Suprapubic skin (tissue), 4 donors: ENCODE measurements at places on chromosomes 12 and 14.

DNA sequence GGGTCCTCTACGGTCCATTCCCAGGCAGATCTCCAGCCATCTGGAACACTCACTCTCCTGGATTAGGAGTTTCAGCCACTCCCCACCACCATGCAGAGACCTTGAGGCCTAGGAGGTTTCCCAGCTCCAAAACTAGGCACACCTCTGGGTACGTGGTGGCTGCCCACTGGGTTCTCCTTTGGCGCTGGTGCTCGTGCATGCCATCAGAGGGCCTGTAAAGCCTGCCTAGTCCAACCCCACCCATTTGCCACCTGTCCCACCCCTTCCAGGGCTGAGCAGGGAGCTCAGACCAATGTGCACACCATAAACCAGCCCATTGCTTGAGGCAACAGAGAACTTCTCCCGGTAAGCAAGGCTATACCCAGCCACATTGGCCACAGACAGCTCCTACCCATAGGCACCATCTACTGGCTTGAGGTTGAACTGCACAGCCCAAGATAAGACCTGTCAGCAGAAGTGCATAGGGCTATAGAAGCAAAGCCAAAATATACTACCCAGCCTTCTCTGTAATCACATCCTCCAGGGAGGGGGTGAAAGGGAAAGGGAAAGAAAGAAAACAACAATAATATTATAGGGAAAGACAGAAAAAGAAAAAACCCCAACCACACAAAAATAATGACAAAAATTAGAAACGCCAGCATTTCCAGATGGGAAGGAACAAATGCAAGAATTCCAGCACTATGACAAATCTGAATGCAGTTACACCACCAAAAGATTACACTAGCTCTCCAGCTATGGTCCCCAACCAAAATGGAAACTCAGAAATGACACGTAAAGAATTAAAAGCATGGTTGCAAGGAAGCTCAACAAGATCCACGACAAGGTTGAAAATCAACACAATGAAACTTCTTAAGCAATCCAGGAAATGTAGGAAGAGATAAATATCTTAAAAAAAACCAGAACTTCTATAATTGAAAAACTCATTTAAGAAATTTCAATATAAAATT, 111.9 kb upstream of the CCDC175 start:
- no peak for DNase-seq

GRCh38 chr12:52308806-52309425, 12.3 kb downstream of the KRT83 start:
- peak; percentile 54 for DNase-seq

- DNase-seq, result peak; percentile 95
These were observed 81.6 kb upstream of the MED13L start for GRCh38 chr12:116358893-116359761.

- no peak for DNase-seq
These were observed 65.1 kb upstream of the CPM start for GRCh38 chr12:68998041-68998440.

- no peak for DNase-seq
These were observed 11.5 kb upstream of the E2F7 start for GRCh38 chr12:77076886-77077285.

GRCh38 chr14:94100847-94101246, 9.7 kb upstream of the IFI27 start:
- no peak for DNase-seq

GRCh38 chr12:5022465-5023061, 21.1 kb upstream of the KCNA5 start:
- DNase-seq, result no peak

DNA sequence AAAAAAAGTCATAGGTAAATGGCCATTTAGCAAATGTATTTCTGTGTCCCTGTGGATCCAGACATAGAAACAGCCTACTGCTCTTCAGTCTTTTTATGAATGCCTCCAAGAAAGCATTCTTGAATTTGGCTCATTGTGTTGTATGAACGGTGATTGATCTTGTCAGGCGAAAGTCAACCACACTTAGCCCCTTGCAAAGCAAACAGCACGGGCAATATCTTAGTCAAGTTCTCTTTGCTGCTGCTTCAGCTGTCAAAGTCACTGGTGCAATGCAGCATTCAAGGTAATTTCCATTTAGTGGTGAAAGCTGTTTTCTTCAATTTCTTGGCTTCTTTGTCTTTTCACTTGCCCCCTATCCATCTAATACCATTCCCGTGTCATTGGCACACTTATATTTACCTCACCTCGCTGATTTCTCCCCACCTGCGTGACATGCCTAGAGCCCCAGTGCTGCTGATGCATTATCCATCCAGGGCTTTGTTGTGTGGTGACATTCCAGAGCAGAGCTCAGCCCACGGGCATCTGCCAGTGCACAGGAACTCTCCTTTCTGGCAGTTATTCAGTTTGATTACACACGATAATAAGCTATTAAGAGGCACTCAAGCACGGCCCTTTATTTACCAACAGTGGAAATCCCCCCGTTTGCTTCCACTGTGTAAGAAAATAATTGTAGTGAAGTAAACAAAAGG, 362.3 kb upstream of the NOVA1 start:
- no peak for DNase-seq

GRCh38 chr12:65853489-65854157, 29.3 kb downstream of the HMGA2 start:
- DNase-seq, result no peak

DNA sequence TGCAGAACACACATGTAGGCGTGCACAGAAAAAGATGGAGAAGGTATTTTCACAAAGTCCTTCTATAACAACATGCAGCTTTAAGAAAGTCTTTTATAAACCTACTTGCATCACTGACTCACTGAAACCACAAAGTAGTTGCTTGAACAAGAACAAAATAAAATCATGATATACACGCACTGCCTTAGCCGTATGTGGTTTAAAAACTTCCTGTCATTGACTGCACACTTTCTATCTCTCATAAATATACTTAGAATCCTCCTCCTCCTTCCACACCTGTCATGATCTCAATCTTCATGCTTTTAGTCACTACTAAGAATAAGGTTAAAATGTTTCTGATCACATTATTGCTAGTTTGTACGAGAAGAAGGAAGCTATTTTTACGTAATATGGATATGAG, 31.8 kb upstream of the RAD51AP1 start:
- DNase-seq, result no peak

GRCh38 chr12:38638401-38638800, 267.0 kb downstream of the CPNE8 start:
- DNase-seq, result no peak

- DNase-seq, result no peak
These were observed 31.5 kb downstream of the KIF26A start for GRCh38 chr14:104169699-104170479.

DNA sequence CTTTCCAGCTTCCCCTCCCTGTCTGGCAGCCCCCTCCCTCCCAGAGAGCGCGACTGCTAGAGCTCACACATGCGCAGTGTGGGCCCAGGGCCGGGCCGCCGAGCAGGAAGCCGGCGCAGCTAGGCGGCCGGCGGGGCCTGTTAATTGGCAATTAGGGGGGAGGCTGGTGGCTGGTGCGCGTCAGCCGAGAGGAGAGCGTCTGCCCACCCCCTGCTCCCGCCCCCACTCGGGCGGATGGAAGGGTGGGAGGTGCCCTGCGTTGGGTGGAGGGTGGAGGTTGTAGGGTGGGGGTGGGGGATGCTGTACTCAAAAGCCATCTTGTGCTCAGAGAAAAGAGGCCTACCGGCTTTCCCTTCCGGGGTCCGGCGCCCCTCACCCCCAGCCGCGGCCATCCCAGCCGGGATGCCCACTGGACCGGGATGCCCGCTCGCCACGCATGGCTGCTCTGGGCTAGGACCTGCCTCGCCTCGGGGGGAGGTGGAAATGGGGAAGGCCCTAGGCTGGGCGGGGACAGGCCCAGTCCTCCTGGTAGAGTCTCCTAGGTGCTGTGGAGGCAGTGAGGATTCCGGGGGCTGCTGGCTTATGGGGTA, 9.2 kb downstream of the HOXC8 start:
- peak; percentile 94 for DNase-seq

DNA sequence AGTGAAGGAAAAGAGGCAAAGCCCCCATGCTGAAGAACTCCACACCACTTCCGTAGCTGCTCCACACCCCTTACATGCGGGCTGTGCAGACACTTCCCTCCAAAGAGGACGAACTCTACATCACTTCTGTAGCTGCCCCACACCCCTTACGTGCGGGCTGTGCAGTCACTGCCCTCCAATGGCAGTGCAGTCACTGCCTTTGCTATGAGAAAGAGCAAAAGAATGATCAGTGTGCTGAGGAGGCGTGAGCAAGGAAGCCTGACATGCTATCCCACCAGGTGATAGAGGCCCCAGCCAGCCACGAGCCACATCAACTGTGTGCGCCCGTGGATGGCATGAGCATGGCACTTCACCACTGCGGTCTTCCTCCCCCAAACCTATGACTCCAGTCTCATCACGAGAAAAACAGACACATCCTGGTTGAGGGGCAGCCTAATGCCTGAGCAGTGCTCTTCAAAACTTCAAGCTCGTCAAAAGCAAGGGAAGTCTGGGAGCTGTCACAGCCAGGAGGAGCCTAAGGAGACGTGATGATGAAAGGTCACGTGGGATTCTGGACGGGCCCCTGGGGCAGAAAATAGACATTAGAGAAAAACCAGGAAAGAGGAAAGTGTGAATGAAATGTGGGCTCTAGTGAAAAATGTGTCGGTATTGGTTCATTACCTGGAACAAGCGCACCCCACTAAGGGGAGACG, 60.8 kb upstream of the C14orf180 start:
- DNase-seq, result no peak

GRCh38 chr14:64035143-64035542, 182.3 kb downstream of the SYNE2 start:
- DNase-seq, result no peak

- no peak for DNase-seq
These were observed 29.3 kb downstream of the HECTD4 start for GRCh38 chr12:112352921-112353320.

GRCh38 chr12:130428116-130428515, 90.4 kb downstream of the PIWIL1 start:
- DNase-seq, result peak; percentile 55

DNA sequence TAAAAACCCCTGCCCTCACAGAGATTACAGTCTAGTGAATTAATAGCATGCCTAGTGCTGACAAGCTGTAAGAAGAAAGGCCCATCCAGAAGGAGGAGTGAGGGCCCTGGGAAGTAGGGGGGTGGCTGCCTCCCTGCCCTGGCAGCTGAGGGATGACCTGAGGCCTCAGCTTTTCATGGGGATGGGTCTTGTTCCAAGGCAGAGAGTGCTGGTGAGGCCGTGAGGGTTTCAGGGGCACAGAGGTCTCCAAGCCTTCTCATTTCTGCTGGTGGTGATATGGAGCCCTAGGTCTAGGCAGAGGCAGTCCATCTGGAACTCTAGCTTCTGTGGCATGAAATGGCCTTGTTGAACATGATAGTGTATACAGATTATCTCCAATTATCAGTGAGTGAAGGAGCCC, 114.4 kb downstream of the ZFP36L1 start:
- no peak for DNase-seq

GRCh38 chr12:111355201-111355925, 13.5 kb downstream of the PHETA1 start:
- DNase-seq, result no peak

DNA sequence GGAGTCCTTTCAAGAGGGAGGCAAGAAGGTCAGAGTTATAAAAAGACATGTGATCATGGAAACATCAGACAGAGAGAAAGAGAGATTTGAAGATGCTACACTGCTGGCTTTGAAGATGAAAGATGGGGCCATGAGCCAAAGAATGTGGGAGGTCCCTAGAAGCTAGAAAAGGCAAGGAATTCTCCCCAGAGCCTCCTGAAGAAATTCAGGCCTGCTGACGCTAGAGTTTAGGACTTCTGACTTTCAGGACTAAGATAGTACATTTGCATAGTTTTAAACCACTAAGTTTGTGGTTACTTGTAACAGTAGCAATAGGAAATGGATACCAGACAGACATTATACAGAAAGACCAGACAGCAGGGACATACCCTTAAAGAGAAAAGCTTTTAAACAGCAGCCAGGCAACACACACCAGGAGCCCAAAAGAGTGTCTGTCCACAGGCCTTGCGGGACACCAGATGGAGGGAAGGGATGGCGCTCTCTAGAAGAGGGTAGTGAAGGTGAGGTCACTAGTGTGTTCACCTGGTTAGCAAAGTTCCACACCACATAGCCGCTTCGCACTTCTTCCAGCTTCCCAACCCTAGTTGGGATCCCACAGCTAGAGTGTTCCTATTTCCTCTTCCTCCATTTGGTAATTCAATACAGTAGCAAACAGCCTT, 29.7 kb upstream of the CEBPE start:
- DNase-seq, result no peak

DNA sequence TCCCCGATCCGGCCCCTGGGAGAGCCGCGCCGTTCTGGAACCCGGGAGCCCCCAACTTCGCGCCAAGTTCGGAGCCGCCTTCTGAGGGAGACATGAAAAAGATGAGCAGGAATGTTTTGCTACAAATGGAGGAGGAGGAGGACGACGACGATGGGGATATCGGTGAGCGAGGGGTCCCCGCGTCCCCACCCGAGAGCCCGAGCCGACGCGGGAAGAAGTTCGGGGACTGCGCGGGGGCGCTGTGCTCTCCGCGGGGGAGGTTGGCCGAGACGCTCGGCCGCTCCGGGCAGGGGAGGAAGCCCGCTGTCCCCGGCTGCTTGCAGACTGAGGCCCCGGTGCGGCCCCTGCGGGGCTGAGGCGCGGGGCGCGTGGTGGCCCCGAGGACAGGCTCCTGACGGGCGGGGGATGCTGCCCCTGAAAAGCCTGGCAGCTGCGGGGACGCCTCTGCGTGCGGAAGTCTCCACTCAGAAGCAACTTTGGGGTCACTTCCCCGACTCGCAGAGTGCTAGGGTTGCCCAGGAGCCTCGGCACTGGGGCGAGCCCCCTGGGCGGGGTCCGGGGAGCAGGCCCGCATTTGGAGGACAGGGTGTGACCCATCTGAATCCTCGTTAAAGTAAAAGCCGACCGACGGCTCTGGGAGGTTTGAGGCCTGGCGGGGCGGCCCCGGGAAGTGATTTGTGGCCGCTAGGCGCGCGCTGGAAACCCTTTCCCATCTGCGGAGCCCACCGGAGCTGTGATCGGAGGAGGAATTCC, 511 bp downstream of the ANO6 start:
- peak; percentile 72 for DNase-seq

GRCh38 chr12:47742253-47742825, 16.3 kb downstream of the RAPGEF3 start:
- DNase-seq, result no peak

GRCh38 chr12:24425601-24425970, 476.1 kb upstream of the SOX5 start:
- DNase-seq, result no peak

GRCh38 chr14:69850086-69850735, 29.0 kb upstream of the SMOC1 start:
- no peak for DNase-seq

- no peak for DNase-seq
These were observed 4.9 kb upstream of the MTA1 start for GRCh38 chr14:105414456-105415371.

DNA sequence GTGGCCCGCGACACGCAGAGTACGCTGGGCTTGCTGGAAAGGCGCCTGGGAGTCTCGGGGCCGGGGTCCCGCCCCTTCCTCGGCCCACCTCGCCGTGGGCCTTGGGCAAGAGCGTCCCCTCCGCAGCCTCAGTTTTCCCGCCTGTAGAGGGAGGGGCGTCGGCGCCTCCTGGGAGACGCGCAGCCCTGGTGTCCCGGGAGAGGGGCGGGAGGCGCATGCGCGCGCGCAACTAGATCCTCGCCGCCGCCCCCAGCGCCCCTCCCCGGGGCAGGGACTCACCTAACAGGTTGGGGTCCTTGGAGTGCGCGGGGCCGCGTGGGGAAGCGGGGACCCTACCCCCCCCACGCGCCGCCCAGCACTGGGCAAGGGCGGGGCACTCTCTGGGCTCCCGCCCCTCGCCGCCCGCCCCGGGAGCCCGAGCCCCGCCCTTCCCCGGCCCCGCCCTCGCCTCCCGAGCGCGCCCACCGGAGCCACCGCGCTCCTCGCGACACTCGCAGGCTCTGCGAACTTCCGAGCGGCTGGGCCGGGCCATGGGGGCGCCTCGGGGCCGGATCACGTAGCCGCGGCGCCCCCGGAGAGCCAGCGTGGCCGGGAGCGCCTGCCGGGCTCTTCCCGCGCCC, at the start of gene KIF26A:
Gene KIF26A, plus strand, starts transcription at position 490 of the 620 bp plus-strand sequence. CDS start 136 bp downstream, outside the sequence.
- peak; percentile 66 for DNase-seq
